ENCODE measurements at places on chromosomes 12 and 14.

GRCh38 chr14:102827716-102828115 lies 50.5 kb downstream of the TRAF3 start:
- no peak for DNase-seq

GRCh38 chr12:58030566-58031279 lies 89.4 kb downstream of the ATP23 start:
- DNase-seq, result no peak

GRCh38 chr14:58151133-58152013 lies 640 bp downstream of the ARMH4 start:
- DNase-seq, result no peak

- no peak for DNase-seq
These were observed 100.5 kb downstream of the ALG10B start for GRCh38 chr12:38417101-38417500.

GRCh38 chr14:81529391-81529790 lies 4.3 kb downstream of the SEL1L start:
- DNase-seq, result no peak

DNA sequence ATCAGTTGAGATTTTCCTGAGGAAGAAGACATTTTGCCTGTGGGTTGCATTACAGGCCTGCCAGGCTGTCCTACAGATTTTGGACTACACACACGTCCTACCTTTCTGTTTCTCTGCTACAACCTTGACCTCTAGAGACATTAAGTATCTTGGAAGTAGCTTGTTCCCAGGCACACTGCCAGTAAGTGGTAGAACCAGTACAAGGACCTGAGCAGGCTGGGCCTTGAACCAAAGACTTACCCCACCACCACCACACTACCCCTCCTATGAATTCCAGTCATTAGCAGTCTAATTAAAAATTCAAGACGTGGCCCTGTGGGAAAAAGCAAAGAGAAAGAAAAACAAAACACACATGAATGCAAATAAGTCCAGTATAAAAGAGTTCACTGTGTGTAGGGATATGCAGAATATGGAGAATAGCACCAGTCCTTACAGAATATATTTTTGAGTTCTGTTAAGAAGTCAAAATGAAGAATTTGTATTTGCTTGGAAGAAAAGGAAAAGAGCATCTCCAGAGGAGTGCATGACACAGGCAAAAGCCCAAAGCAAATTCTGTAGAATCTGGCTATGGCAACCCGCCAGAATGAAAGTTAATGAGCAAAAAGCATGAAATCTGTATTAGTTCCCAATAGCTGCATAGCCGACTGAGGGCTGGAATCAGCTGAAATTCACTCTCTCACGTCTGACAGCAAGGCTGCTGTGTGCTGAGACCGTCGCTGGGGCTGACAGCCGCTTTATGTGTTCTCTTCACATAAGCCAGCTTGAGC lies 74.3 kb upstream of the ST8SIA1 start:
- no peak for DNase-seq

All from esophagus squamous epithelium (tissue), 5 donors.